Bronchus fibroblast of lung (primary cell): ENCODE measurements at places on chromosomes 4 and X. TPM values are rescaled to one million over a fixed set of nuclear protein-coding genes. Genes with fewer than 3 reads are reported as not detected.

Gene CDX4
- total RNA-seq: not detected in 2 replicates

Gene PAGE1
- total RNA-seq: not detected in 2 replicates

Gene DHX15
- 83.5 and 87.3 TPM in 2 replicates for total RNA-seq

Gene CT83
- not detected in 2 replicates for total RNA-seq

Gene TMEM150C
- total RNA-seq: 0.30 and 0.34 TPM in 2 replicates

Gene TMPRSS11B
- not detected in 2 replicates for total RNA-seq

Gene TRIM75
- not detected in 2 replicates for total RNA-seq

Gene PDE5A
- total RNA-seq: 63.9 and 77.8 TPM in 2 replicates

Gene PLAC8
- 0.34 and 0.89 TPM in 2 replicates for total RNA-seq

Gene PAGE4
- not detected in 2 replicates for total RNA-seq

Gene TMPRSS11A
- not detected in 2 replicates for total RNA-seq

Gene ADH4
- total RNA-seq: not detected in 2 replicates

Gene CT45A5
- total RNA-seq: not detected in 2 replicates

Gene SPANXN2
- total RNA-seq: not detected in 2 replicates

Gene FAM184B
- total RNA-seq: under 0.01 TPM in 1 of 2 replicates, not detected in the other

Gene CXorf49
- total RNA-seq: not detected in 2 replicates

Gene UGT2B15
- not detected in 2 replicates for total RNA-seq

Gene TLL1
- total RNA-seq: under 0.01 and 0.15 TPM in 2 replicates

Gene GLRB
- total RNA-seq: 3.9 and 4.2 TPM in 2 replicates
